Esophagus mucosa (tissue), 1 donor: ENCODE measurements at places on chromosomes 11 and 22. TPM values are rescaled to one million over a fixed set of nuclear protein-coding genes. Genes with fewer than 3 reads are reported as not detected.

The GSTP1 gene
- 2,342 TPM for total RNA-seq

The SLC22A25 gene
- total RNA-seq = not detected

The CCDC116 gene
- total RNA-seq = not detected

The SYT8 gene
- 22.4 TPM for total RNA-seq

The FLRT1 gene
- not detected for total RNA-seq

The PANX2 gene
- 0.92 TPM for total RNA-seq

The ZDHHC24 gene
- 6.8 TPM for total RNA-seq

The KIAA1671 gene
- total RNA-seq = 43.3 TPM
